ENCODE measurements at places on chromosomes 2 and 18.
A peak's percentile ranks its signal among the peaks of the same experiment; 100 is the strongest.

GRCh38 chr2:160606341-160606740 lies 112.7 kb upstream of the RBMS1 start:
- no peak for DNase-seq

DNA sequence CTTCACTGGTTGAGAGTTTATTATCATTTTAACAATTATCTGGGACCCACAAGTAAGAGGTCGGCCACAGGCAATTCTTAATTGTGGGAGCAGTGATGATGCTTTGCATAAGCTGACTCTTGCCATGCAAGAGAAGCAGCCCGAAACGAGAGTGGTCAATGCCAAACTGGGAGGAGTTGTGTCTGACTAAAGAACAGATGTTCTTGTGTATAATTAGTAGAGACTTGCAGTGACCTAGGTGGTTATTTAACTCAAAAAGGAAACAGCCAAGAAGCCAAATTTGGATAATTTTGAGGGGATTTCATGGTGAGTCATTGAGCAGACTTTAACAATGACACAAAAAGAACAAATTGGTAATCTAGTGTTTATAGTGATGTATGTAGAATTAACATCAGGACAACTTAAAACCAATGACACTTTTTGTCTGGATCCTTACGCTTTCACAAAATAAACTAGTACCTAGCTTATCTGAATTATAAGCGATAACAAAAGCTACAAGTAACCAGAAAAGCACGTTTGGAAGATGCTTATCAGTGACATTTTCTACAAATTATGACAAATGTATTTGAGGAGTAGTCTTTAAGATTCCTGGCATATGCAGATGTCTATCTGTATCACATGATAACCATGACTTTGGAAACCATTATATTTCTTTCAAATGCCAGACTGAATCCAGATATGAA lies 184.7 kb upstream of the DLGAP1 start:
- DNase-seq = no peak

DNA sequence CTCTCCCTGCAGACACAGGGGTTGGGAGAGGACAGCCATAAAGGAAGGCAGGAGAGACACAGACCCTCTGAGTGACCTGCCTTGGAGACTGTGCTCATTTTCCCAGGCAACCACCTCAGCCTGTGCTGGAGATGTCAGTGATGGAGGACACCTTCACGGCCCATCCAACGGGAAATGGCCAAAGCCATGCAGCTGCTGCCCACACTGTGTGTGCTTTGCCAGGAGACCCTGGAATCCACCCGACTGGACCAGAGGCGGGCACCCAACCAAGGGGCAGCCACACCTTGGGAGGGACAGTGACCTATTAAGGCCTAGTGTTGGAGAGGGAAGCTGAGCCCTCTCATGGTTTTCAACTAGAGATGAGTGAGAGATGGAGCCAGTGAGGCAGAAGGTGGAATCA lies 192.5 kb downstream of the SMAD2 start:
- no peak for DNase-seq

GRCh38 chr2:230987137-230988020 lies 8.5 kb upstream of the SPATA3 start:
- peak; percentile 68 for DNase-seq

- no peak for DNase-seq
These were observed 1943.8 kb upstream of the PIK3C3 start for GRCh38 chr18:40011201-40011600.

GRCh38 chr2:168416555-168416954 lies 39.5 kb upstream of the CERS6 start:
- no peak for DNase-seq

- DNase-seq = no peak
These were observed 669.5 kb downstream of the ERBB4 start for GRCh38 chr2:211868996-211869533.

GRCh38 chr18:36620788-36621187 lies 208.0 kb downstream of the TPGS2 start:
- no peak for DNase-seq

GRCh38 chr2:236167297-236168109 lies 683 bp downstream of the GBX2 start:
- no peak for DNase-seq

DNA sequence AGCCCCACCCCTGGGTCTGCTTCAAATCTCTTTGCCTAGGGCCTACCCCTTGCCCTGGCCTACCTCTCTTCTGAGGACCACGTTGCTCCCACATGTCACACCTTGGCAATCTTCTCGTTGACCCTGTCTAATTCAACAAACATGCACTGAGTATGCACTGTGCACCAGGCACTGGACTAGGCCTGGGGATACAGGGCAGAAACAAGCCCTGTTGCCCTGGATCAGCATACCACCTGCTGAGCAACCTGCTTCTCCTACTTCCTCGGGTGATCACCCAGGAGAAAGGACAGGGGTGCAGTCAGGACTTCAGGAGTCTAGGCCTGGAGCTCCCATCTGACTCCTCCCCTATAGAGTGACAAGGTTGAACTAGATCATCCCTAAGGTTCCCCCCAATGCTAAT lies 9.7 kb downstream of the WNT10A start:
- no peak for DNase-seq

GRCh38 chr2:221501883-221502269 lies 70.2 kb downstream of the EPHA4 start:
- no peak for DNase-seq

DNA sequence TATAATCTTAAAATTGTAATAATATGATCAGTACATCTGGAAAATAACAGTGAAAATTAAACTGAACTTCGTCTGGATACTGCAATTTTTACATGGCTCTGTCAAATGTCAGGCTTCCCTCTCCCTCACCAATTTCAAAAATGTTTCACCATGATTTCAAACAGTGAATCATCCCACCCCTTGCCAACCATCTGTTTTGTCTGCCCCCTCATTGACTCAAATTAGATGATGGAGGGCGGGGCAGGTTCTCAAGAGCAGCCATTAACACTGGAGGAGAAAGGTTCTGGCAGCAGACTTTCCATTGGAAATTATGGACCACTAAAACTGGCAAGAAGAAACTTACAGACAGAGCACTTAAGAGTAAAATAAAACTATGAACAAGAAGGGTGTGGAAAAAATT lies 1195.7 kb upstream of the ZEB2 start:
- DNase-seq = no peak

GRCh38 chr2:240232961-240233884 lies 92.8 kb upstream of the OTOS start:
- DNase-seq = peak; percentile 55

DNA sequence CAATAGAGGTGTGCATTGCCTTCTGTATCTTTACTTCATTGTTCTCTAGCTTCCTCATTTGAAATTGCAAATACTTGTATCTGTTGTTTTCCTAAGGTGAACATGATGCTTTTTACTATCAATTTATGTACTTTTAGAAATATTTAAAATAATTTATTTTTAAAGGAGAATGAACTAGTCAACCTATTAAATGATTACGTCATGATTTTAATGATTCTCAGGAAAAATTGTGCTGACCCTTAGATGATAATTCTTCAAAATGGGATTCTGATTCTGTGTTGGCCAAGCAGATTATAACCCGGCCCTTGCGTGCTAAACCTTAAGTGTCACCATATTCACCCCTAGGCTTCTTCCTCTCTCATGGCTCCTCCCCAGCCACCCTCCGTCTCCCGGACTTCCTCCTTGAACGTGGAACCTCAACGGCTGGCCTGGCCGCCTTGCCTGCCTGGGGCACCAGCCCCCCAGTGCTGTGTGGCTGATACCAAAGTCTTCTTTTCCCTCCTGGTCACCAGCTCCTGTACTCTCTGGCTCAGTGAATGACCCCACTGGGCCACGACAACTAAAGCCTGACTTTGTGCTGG lies 292.0 kb downstream of the GBX2 start:
- no peak for DNase-seq

- no peak for DNase-seq
These were observed 110.2 kb downstream of the ABCA12 start for GRCh38 chr2:215028231-215028630.

GRCh38 chr2:8002765-8003393 lies 679.0 kb upstream of the ID2 start:
- DNase-seq = peak; percentile 18

DNA sequence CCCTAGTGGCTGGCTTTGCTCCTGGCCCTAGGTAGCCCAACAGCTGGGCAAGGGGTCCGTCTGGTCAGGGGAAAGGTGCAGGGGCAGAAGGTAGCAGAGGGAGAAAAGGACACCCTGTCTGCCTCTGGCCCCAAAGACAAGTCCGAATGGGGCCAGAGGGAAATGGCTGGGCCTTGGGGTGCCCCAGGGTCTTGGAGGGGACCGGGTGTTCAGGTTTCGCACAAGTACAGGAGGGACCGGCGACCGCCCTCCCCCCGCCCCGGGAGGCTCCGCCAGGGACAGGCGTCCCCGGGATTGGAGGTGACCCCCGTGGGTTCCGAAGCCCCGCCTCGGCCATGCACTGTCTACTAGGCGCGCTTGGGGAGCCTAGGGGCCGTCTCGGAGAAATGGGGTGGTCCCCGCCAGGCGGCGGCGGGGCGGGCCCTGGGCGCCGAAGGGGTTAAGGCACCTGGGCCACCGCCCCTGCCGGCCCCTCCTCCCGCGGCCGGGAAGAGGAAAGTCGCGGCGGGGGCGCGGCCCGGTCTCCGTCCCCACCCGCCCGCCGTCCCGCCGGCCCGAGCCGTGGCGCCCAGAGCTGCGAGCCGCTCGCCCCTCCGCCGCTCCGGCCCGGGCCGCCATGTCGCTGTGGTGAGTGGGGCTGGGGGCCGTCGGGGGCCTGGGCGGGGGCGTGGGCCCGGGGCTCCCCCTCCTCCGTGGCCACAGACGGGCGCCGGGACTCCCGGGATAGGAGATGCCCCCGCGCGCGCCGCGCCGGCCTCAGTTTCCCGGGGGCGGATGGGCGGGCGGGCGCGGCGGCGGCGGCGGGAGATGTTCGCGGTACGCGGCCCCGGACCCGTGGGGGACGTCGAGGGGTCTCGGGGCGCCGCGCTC lies at the start of gene B3GNT7:
Gene B3GNT7, plus strand, starts transcription at position 523 of the 870 bp plus-strand sequence. Its CDS starts 94 bp downstream, at position 617.
- DNase-seq = no peak

DNA sequence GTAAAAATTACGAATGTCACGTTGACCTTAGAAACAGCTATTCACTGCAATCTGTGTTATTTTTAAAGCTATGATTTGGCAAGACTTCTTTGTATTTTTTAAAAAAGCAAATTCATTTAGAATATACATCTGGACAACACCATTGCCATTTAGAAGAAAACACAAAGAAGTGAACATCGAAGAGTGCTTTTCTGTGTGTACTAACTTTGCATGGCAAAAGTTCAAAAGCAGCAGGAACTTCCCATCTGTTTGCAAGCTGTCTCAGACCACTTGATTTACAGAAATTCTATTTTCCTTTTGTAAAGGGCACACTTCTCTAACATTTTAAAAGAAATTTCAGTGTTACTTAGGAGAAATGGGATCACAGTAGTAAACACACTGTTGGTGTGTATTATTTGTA lies 145.9 kb downstream of the CALCRL start:
- no peak for DNase-seq

DNA sequence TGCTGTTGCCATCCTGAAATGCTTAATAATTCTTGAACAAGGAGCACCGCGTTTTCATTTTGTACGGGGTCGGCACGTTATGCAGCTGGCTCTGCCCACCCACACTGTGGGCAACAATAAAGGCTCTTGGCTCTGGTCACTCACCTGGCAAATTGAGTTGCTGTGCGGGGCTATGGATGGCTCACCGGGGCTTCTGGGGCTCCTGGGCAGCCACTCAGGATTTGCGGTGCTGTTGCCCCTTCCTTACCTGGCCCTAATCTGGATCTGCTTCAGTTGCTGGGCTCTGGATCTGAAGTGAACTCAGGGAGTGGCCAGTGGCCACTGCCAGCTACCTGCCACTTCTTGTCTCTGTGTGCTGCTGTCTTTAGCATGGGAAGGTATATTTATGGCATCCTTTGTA lies 22.7 kb downstream of the RHOB start:
- DNase-seq = no peak

DNA sequence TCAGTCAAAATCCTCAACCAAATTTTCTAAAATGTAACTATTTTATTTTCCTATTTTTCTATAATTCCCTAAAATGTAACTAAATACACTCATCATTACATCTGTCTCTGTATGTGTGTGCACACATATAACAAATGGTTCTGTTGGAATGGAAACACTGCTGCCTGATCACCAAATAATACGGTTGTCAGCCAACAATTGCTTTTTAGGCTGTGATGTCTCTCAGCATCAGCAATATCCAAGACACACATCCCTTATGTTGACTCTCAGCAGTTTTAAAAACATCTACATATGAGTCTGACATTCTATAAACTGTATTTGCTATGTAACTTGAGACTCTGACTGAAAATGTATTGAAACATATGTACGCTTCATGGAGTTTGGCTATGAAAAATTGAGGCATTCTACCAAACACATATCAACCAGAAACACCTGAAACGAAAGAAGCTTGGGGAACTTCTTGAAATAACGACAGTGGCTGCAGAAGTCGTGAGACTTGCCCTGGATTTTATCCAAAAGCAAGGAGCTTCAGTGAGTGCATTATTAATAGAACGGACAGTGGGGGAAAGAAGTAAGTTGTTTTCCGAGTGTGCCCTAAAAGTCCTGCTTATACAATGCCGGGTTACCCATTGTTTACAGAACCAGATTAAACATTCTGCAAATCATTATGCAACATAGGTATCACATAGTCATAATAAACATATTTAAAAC lies 110.2 kb upstream of the ITGB6 start:
- no peak for DNase-seq

DNA sequence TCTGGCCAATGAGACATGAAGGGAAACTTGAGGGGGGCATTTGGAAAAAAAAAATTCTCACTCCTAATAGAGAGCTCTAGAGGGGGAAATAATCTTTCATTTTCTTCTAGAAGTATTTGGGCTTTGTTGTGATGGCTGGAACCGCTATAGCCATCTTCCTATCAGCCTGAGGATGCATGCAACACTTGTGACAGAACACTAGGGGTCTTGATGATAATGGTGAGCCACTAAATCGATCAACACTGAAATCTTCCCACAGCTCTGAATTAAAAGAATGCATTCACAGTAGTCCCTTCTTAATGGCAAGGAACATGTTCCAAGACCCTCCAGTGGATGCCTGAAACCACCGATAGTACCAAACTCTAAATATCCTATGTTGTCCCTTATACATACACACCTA lies 325.3 kb downstream of the LNPK start:
- DNase-seq = no peak

- no peak for DNase-seq
These were observed 205.5 kb upstream of the KCNH7 start for GRCh38 chr2:163044114-163044513.

DNA sequence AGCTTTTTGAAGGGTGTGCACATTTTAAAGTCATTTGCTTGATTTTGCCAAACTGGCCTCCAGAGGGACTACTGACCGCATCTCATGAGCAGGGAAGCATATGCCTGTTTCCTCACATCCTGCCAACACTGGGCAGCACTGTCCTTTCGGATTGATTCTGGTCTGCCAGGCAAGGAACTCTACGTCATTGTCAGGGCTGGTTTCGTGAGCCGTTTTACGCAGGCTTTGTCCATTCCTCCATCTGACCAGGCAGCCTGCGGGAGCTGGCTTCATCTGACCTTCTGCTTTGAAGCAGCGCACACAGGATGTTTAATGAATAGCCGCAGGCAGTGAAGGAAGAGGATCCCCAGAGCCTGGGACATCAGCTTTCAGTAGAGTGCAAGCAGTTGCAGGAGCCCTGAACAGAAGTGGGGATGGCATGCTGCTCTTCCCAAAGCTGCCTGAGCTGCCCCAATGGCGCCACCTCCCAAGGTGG lies 46.3 kb upstream of the SEMA4C start:
- DNase-seq = no peak

All from hematopoietic multipotent progenitor cell treated with erythropoietin and hydrocortisone succinate and interleukin-3 and kit ligand, for 17 days (in vitro differentiated cells).